Islet precursor cell (in vitro differentiated cells): ENCODE measurements at places on chromosomes 3 and 15.

DNA sequence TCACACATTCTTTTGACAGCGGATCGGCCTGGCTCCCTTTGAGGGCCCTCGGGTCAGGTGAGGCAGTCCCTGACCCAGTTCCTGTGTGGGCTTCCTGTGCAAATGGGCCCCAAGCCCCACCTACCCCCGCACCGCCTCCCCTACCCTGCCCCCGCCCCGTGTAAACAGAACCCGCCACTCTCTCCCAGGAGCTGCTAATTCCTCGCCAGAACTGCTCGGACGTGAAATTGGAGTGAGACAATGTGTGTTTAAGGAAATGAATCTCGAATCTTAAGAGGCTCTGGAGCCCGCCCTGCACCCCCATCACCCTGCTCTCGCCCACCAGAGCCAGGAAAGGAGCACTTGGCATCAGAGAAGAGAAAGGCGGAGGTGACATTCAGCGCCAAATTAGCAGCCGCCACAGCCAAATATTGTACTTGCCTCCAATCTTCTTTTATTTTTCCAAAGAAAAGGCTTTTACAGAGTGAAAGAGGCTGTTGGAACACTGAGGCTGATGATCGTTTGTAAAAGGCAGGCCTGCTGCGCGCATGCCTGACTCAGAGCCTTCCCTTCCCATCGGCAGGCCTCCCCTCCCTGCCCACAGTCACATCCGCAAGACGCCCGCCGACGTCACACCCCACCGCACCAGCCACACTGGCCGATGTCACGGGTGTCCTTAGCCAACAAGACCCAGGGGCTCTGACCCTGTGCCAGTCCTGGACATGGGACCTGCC lies 53.1 kb downstream of the CACNA2D2 start:
- no peak for DNase-seq

- no peak for DNase-seq
Measured at GRCh38 chr3:108219336-108219735, 2.9 kb downstream of the IFT57 start.

DNA sequence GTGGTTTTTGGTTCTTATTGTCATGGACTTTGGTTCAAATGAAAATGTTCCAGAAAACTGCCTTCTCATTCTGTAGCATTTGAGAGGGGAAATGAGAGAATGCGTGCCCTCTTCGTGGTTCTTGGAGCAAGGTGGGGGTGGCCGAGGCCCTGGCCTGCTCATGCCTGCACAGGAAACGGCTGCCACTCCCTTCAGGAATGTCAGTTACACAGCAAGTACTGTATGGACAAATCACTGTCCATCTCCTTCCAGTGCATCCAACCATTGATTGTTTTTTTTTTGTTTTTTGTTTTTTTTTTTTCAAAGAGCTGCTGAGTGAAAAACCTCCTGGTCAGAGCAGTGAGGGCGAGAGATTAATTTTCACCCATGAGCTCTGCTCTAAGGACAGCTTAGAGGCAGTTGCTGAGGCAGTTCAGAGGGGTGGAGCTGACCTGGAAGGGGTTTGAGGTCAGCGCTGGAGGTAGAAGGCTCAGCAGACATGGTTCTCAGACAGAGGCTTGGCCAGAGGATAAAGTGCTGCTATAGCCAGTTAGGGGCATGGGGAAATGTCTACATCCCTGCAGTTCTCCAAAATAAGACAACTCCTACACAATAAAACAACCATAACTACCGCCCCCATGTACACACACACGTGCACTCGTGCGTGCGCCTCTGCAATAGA lies 20.2 kb upstream of the KIF23 start:
- peak; percentile 54 for DNase-seq

DNA sequence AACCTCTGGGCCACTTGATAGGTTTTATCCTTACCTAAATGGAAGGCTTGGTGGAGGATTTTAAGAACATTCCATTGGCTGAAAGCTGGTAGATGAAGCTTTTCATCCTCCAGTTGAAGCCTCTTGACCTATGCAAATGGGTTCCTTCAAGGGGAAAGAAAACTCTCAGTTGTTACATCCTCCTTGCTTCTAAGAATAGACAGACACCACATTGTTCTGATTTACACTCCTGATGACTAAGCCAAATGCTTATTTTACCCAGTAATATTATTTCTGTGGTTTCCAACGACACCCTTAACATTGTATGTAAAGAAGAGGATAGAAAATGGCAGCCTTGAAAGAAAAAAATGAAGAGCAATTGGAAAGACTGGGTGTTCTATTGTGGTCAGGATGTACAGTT lies 480.5 kb downstream of the OTOL1 start:
- DNase-seq = no peak

DNA sequence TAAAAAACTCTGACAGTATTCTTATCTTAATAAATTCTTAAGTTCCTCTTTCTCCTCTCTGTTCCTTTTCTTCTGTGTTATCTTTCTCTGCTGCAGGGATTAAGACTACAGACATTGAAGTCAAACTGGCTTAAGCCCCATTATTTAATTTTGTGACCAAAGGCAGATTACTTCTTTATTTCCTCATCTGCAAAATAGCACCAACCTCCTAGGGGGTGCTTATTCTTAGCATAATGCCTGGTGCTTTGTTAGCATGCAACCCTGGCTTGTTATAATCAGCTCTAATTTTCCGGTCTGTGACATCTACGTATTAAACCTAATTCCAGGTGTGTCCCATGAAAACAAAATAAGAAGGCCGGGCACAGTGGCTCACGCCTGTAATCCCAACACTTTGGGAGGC lies 23.8 kb downstream of the SEMA6D start:
- no peak for DNase-seq
